ENCODE measurements at places on chromosomes 2 and 18.
A peak's percentile ranks its signal among the peaks of the same experiment; 100 is the strongest.

GRCh38 chr2:67888351-67889005 is 174.3 kb downstream of the C1D start:
- no peak for DNase-seq

- DNase-seq: no peak
Measured at GRCh38 chr18:78716022-78716421, 263.6 kb upstream of the SALL3 start.

DNA sequence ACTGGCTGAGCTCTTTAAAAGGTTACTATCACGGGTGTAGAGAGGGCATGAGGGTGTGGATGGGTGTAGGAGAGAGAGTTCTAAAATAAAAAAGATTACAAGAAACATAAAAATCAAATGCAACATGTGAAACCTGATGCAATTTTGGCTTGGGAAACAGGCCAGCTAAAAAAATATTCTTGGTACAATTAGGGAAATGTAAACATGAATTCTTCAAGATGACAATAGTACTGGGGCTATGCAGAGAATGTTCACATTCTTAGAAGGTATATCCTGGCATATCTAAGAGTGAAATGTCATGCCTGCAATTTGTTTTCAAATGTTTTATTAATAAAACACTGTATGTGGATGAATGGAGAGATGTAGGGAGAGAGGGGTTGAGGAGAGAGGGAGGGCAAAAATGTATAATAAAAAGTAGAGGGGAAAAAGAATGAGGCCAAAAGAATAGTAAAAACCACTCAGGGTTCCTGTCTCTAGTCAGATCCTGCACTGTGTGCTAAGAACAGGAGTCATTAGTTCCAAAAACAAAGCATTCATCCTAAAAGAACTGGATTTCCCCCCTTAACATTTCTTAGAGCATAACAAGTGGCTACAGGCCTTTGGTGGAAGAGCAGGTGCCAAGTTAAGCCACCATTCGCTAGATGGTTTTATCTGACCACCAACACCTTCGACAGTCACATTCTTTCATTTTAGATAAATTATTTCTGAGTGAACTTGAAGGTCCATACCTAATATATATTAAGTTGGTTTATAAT is 77.3 kb downstream of the LPIN2 start:
- DNase-seq: no peak

DNA sequence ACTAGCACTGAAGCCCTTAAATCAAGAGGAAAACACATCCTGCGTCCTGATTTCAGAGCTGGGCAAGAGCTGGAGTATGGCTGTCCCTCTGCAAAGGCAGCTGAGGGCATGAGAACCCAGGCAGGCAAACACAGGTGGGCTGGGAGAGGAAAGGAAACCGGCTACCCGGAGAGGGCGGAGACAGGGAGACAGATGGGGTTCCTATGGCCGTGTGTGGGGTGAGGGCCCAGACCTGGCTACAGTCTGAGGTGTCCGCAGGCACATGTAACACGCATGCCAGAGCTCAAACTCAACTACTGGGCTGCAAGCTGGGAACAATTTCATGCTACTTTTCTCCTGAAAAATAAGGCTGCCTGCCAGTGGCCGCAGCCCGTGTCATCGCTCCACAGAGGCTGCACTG is 2.7 kb downstream of the COPS9 start:
- peak; percentile 60 for DNase-seq

DNA sequence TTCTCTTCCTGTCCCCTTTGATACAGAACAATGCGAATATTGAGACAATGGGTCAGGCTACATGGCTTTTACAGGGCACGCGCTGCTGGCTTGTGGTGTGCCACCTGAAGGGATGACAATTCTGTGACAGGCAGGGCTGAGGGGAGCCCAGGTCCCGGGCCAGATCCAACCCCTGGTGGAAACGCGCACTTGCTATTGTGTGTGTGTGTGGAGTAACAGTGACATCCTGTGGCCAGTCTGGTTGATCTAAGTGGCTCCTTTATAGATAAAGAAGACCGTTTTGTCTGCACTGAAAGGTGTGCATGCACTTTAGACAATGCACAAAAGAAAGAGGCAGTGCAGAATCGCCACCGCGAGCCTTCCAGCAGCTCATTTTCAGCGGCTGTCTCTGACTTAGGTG is 273.6 kb downstream of the HRH4 start:
- no peak for DNase-seq

- no peak for DNase-seq
Measured at GRCh38 chr18:34631093-34631966, 78.8 kb upstream of the DTNA start.

- no peak for DNase-seq
Measured at GRCh38 chr18:78673516-78674321, 305.9 kb upstream of the SALL3 start.

Data from lower leg skin (tissue), 4 donors.